A549 treated with CORT108297 at 1 μM for 4 hours (cell line): ENCODE measurements at places on chromosomes 13 and 19. TPM values are rescaled to one million over a fixed set of nuclear protein-coding genes. Genes with fewer than 3 reads are reported as not detected.

The ZNF8 gene
- 0.96 to 1.5 TPM (median 0.97 TPM) in 5 replicates for total RNA-seq

The SIGLEC6 gene
- not detected in 5 replicates for total RNA-seq

The TEX29 gene
- 0.13 to 0.29 TPM in 2 of 5 replicates, not detected in the others for total RNA-seq

The PGLYRP2 gene
- 0.05 TPM in 1 of 5 replicates, not detected in the others for total RNA-seq

The ZNF793 gene
- 0.05 TPM in 2 of 5 replicates, not detected in the others for total RNA-seq

The PLPPR2 gene
- 8.5 to 10.8 TPM (median 10.6 TPM) in 5 replicates for total RNA-seq

The TRPC4 gene
- total RNA-seq = 0.01 to 0.08 TPM (median 0.05 TPM) in 4 of 5 replicates, not detected in the other

The ZNF837 gene
- total RNA-seq = 0.92 to 1.6 TPM (median 1.4 TPM) in 5 replicates

The ERICH6B gene
- not detected in 5 replicates for total RNA-seq

The IZUMO4 gene
- total RNA-seq = 0.40 to 0.66 TPM (median 0.50 TPM) in 5 replicates

The ZNF296 gene
- 5.3 to 12.0 TPM (median 10.1 TPM) in 5 replicates for total RNA-seq

The CLIP3 gene
- 0.68 to 1.1 TPM (median 0.92 TPM) in 5 replicates for total RNA-seq

The PLK5 gene
- total RNA-seq = 0.05 TPM in 1 of 5 replicates, not detected in the others

The CFD gene
- total RNA-seq = 8.5 to 24.7 TPM (median 24.1 TPM) in 5 replicates
